NCI-H1694 (cell line): ENCODE measurements at places on chromosomes 3 and 15.
A peak's percentile ranks its signal among the peaks of the same experiment; 100 is the strongest.

GRCh38 chr15:56919609-56920366 lies 1.3 kb downstream of the TCF12 start:
- no peak for DNase-seq

DNA sequence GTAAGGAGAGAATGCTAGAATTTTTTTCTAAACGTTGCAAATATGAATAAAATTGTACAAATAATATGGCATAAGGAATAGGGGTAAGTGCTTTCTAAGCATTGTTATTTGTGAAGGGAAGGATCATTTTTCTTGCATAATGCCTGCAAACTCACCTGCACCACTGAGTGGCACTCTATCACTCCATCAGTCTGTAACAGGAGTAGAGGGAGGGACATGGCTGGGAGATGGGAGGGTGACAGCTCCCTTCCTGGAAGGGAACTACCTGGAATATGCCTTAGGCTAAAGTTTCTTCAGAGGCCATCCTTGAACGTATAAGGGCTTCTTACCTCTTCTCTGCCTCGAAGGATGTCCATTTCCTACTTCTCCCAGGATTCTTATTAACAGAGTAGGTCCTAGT lies 3.0 kb downstream of the NAALADL2 start:
- peak; percentile 3 for DNase-seq

GRCh38 chr15:66735909-66736305 lies 33.9 kb downstream of the SMAD6 start:
- no peak for DNase-seq

- no peak for DNase-seq
Observed at GRCh38 chr15:92074646-92075045, 221.1 kb downstream of the SLCO3A1 start.

- DNase-seq: no peak
Observed at GRCh38 chr3:169497567-169498257, 165.8 kb downstream of the MECOM start.

- DNase-seq: no peak
Observed at GRCh38 chr3:179149951-179150350, 1.8 kb downstream of the PIK3CA start.

GRCh38 chr15:89822611-89822950 lies 7.9 kb upstream of the ANPEP start:
- no peak for DNase-seq

DNA sequence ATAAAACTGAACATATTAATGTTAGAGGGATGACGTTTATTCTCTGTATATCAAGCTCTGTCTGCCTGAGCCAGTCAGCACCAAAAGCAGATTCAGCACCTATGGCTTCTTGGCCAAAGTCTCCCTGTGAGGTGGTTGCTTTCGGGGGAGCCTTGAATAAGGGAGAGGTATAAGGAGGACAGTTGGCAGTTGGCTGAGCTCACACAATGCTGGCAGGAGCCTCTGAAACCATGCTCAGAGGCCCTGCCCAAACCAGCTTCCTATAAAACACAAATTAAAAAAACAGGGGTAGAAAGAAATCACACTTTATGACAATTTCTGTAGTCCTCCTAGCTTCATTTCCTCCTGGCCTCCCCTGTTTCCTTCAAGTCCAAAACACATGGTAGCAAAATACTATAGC lies 18.8 kb downstream of the ARHGEF3 start:
- DNase-seq: no peak

DNA sequence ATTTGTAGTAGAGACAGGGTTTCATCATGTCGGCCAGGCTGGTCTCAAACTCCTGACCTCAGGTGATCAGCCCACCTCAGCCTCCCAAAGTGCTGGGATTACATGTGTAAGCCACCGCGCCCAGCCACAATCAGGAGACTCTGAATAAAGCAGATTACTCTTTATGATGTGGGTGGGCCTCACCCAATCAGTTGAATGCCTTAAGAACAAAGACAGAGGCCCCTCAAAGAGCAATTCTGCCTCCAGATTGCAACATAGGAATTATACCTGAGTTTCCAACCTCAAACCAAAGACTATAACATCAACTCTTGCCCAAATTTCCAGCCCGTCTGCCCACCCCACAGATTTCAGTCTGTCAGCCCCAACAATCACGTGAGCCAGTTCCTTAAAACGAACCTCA lies 18.8 kb upstream of the FAM174B start:
- DNase-seq: no peak

- DNase-seq: peak; percentile 69
Observed at GRCh38 chr3:112010636-112011035, 11.9 kb downstream of the TAGLN3 start.

- peak; percentile 12 for DNase-seq
Observed at GRCh38 chr15:70466305-70466704, 297.1 kb downstream of the UACA start.

GRCh38 chr15:70160803-70161565 lies 63.3 kb upstream of the TLE3 start:
- DNase-seq: no peak

DNA sequence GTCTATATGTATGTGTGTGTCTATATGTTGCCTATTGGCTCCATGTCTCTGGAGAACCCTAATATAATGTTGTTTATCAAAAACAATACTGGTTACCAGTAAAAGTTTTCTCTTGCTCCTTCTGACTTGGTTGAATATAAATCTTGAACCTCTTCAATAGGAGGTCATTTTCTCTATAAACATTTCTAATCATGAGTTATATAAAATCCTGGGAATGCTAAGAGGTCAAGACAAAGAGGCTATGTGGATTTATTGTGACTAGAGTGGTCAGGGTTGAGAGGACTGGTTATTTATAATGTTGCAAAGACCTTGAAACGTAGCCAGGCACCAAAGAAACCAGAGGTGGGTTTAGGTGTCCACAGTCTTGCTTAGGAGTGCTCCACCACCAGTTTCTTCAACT lies 1.2 kb upstream of the MINDY4B start:
- DNase-seq: no peak
